ENCODE measurements at places on chromosomes 3 and 15. TPM values are rescaled to one million over a fixed set of nuclear protein-coding genes. Genes with fewer than 3 reads are reported as not detected.

Gene GOLGA8T
- total RNA-seq, result 1.6 TPM

Gene FGF7
- not detected for total RNA-seq

Gene EXOSC7
- total RNA-seq, result 46.5 TPM

Gene ZNF385D
- total RNA-seq, result not detected

Gene RNU5B-1
- total RNA-seq, result not detected

Gene FRMD5
- 2.1 TPM for total RNA-seq

Gene MYZAP
- 1.3 TPM for total RNA-seq

Gene CCR9
- total RNA-seq, result not detected

Gene SLC28A2
- total RNA-seq, result not detected

Gene RTP3
- total RNA-seq, result not detected

Gene ACTC1
- 0.22 TPM for total RNA-seq

Gene FBXO22
- 76.8 TPM for total RNA-seq

Gene SERINC4
- 0.09 TPM for total RNA-seq

Gene XCR1
- total RNA-seq, result not detected

Gene ARNT2
- 16.5 TPM for total RNA-seq

Gene HMG20A
- 24.2 TPM for total RNA-seq

Data from A549 treated with AZD2906 at 1 μM for 4 hours (cell line).